ENCODE measurements at places on chromosomes 4 and X.

DNA sequence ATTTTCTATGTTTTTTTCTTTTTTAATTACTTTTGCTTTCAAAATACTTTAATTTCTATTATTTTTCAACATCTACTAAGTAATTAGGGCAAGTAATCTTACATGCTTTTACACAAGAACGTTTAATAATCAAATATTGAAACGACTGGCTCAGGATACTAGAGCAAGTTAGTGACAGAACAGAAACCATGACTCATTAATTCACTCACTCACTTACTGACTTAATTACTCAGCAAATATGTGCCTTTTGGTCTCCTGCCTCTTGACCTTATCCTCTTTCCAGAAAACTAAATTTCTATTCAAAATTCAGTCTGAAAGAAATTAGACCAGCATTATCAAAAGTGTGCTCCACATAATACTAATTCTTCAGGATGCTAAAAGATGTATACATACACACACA lies 314.9 kb upstream of the TEX13C start:
- no peak overlapping the region for H3K27ac ChIP-seq
- peak overlapping the region; percentile 18 for H3K4me3 ChIP-seq
- peaks cover 19% of the 10 kb centered on the region for H3K27me3 ChIP-seq
- no peaks in the 10 kb centered on the region for H3K4me1 ChIP-seq
- DNase-seq = no peak

DNA sequence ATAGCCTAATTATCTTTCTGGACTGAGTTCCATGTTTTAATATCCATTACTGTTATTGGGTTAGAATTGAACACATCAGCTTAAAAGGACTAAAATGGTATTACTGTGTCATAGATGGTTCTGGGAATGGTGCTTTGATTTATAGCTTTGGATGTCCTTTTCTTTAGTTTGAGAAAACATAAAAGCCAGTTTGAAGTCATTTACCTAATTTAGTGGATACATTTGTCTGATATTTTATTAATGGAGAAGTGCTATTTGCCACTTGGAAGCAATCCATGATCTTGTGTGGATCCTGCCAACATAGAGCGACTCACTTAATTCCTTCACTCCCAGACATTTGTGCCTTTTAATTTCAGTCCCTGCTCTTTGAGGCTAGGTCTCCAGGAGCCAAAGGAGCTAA lies 212.4 kb upstream of the PACRGL start:
- H3K4me3 ChIP-seq = no peak overlapping the region
- no peaks in the 10 kb centered on the region for H3K27me3 ChIP-seq
- no peak overlapping the region for H3K27ac ChIP-seq
- DNase-seq = no peak
- H3K4me1 ChIP-seq = no peaks in the 10 kb centered on the region

DNA sequence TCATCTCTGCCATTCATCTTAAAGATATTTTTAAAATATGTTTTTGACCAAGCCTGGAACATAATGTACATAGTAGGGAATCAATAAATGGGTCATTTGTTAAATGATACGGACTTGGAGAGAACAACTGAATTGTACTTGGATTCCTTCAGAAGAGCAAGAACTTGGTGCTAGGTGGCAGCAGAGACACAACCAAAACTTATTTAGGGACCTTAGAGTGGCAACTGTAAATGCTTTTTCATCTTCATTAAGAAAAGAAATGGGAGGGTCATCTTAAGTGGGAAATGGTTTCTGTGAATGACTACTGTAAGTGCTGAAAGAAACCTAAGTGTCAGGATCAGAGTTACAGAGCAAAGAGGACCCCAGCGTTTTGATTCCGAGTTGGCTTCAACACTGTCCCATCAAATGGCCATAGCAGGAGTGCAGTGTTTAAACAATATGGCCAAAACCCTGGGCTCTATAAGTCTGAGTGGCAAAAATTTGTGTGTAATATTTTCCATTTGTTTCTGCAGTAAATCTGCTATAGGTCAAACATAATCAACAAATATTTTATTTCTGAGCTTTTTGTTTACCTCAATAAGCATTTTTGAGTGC lies 213.6 kb downstream of the PALLD start:
- peaks cover 13% of the 10 kb centered on the region for H3K4me1 ChIP-seq
- DNase-seq = no peak
- no peaks in the 10 kb centered on the region for H3K27me3 ChIP-seq

- H3K27me3 ChIP-seq = peaks cover 20% of the 10 kb centered on the region
- no peaks in the 10 kb centered on the region for H3K36me3 ChIP-seq
These were observed 43.4 kb downstream of the NRK start for GRCh38 chrX:105865709-105866108.

GRCh38 chr4:31949045-31949444 lies 1228.9 kb downstream of the PCDH7 start:
- H3K4me3 ChIP-seq = no peak overlapping the region
- peaks cover 3% of the 10 kb centered on the region for H3K36me3 ChIP-seq
- H3K4me1 ChIP-seq = no peaks in the 10 kb centered on the region
